ENCODE measurements at places on chromosomes 6 and 20. TPM values are rescaled to one million over a fixed set of nuclear protein-coding genes. Genes with fewer than 3 reads are reported as not detected.

DNA sequence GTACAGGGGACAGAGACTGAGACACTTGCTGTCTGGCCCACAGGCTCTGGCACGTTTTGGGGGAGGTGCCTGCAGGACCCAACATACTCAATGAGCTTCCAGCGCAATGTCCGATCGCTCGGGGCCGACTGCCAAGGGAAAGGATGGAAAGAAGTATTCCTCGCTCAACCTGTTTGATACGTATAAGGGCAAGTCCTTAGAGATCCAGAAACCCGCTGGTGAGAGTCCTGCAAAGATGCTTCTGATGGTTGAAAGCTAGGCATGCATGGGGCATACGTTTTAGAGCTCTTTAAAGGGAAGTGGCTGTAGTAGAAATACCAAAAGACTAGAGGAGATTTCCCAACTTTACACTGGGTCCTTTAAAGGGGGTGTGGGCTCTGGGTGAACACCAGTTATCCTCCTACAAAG, 2.2 kb downstream of the PRRC2A start:
- no peak overlapping the region for H3K4me3 ChIP-seq
- H3K4me1 ChIP-seq = no peaks in the 10 kb centered on the region
- no peak overlapping the region for H3K27ac ChIP-seq
- peaks cover 47% of the 10 kb centered on the region for H3K36me3 ChIP-seq
- H3K27me3 ChIP-seq = no peaks in the 10 kb centered on the region

SLC22A2 gene
- total RNA-seq = not detected

- H3K4me1 ChIP-seq = no peaks in the 10 kb centered on the region
- DNase-seq = peak; percentile 72
- no peak overlapping the region for H3K4me3 ChIP-seq
- peaks cover 5% of the 10 kb centered on the region for H3K36me3 ChIP-seq
- H3K27ac ChIP-seq = no peak overlapping the region
Observed at GRCh38 chr6:44096612-44097011, 30.6 kb downstream of the MRPL14 start.

DNA sequence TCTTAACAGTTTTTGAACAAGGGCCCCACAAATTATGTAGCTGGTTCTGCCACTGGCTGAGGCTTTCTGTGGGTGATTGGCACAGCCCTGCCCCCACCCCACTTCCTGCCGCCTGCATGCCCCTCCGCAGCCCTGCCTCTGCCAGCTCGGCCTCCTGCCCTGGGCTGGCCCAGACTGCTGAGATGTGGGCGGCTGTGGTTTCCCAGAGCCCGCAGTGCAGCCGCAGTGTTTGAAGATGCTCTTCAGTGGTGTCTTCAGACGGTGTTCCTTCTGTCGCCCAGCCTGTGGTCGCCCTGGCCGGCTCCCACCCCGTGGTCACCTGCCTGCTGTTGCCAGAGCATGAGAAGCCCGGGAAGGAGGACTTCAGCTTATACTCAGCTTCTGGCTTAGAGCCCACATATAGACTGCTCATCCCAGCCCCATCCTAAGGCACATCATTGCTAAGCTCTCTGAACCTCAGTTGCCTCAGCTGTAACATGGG, 154.3 kb downstream of the VEGFA start:
- H3K27ac ChIP-seq = no peak overlapping the region
- H3K27me3 ChIP-seq = no peaks in the 10 kb centered on the region
- DNase-seq = peak; percentile 56
- no peaks in the 10 kb centered on the region for H3K36me3 ChIP-seq

DNA sequence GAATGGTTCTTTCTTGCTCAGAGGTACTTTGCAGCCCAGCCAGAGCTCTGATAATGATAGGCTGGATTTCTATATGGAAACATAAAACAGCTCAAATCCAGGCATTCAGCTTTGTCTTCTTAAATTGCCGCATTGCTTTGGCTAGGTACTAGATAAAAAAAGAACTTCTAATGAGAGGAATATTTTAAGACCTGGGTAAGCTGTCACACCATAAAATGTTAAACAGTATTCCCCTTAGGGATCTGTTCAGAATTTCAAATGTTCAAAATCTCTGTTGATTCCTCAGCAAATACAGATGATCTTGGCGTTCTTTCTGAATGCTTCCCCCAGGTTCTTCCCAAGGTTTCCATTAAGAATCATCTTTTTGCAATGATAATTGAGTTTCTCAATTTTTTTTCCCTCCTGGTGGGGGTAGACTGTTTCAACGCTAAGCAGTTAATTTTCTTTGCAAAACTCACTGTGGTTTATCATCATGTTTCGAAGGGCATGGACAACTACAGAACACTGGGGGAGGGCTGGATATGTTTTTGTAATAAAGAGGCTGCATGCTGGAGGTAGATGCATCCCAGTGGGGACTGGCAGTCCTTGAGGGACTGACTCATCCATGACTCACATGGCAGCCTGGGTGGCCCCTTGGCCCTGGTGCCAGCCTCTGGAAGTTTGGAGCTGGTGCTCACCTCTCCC, 31.0 kb downstream of the TIAM2 start:
- no peak overlapping the region for H3K27ac ChIP-seq
- H3K4me3 ChIP-seq = no peak overlapping the region
- peak; percentile 76 for DNase-seq
- H3K36me3 ChIP-seq = 0 out of 2 replicates have a peak, but pooled peaks cover 2% of the 10 kb centered on the region
- peaks cover 3% of the 10 kb centered on the region for H3K4me1 ChIP-seq

DNA sequence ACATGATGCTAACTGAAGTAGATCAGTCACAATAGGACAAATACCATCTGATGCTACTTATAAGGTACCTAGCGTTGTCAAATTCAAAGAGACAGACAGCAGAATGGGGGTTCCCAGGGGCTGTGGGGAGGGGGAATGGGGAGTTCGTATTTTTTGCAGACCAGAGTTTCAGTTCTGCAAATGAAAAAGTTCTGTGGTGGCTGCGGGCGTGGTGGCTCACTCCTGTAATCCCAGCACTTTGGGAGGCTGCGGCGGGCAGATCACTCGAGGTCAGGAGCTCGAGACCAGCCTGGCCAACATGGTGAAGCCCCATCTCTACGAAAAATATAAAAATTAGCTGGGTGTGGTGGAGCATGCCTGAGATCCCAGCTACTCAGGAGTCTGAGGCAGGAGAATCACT, 68.1 kb downstream of the SLC22A23 start:
- DNase-seq = no peak
- H3K27me3 ChIP-seq = peaks cover 51% of the 10 kb centered on the region
- H3K4me3 ChIP-seq = no peak overlapping the region
- H3K36me3 ChIP-seq = no peaks in the 10 kb centered on the region
- H3K4me1 ChIP-seq = no peaks in the 10 kb centered on the region
